Body of pancreas (tissue), 4 donors: ENCODE measurements at places on chromosomes 7 and 10. TPM values are rescaled to one million over a fixed set of nuclear protein-coding genes. Genes with fewer than 3 reads are reported as not detected.

Gene PIK3CG
- 0.66 TPM for total RNA-seq

Gene UCN3
- 1.0 TPM for total RNA-seq

Gene NCF1
- not detected for total RNA-seq

Gene PIK3AP1
- 37.2 TPM for total RNA-seq

Gene MEIG1
- total RNA-seq, result not detected

Gene FBXL13
- total RNA-seq, result 4.2 TPM

Gene ZCWPW1
- total RNA-seq, result 1.6 TPM

Gene GIMAP7
- total RNA-seq, result 5.7 TPM

Gene NEUROD6
- total RNA-seq, result not detected

Gene HACD1
- 1.0 TPM for total RNA-seq

Gene ITGA8
- 0.78 TPM for total RNA-seq

Gene CCDC172
- total RNA-seq, result not detected

Gene SPDYE1
- total RNA-seq, result not detected

Gene EVX1
- total RNA-seq, result not detected

Gene TAS2R40
- not detected for total RNA-seq

Gene NEUROG3
- not detected for total RNA-seq

Gene AKR1D1
- total RNA-seq, result not detected

Gene ELN
- total RNA-seq, result 131 TPM

Gene ZPBP
- total RNA-seq, result not detected

Gene NPVF
- not detected for total RNA-seq

Gene STRIP2
- 0.26 TPM for total RNA-seq
